ENCODE measurements at places on chromosomes 1 and 21. TPM values are rescaled to one million over a fixed set of nuclear protein-coding genes. Genes with fewer than 3 reads are reported as not detected.

DNA sequence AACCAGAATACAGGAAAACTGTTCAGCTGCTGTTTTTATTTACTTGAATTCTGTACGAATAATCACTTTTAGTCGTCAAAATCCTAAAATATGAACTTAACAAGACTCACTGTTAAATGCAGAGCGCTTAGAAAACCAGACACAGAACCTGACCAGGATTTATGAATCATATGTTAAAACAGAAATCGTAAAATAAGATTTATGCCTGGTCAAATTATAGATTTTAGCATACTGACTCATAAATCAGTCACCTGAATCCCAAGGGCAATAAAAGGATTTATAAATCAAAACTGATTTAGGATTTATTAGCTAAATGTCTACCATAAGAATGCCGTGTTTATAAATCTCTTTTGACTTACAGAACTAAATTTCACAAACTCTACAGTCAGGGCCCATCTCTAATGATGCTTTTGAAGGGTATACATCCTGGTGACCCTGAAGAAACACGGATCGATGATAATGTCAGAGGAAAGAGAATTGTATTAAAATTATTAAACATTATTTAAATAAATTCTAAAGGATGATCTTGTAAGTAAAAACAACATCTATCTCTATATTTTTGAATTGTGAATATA, 28.8 kb downstream of the CYYR1 start:
- peak; percentile 94 for ATAC-seq

- no peak for ATAC-seq
Measured at GRCh38 chr1:21268281-21269239, 21.7 kb downstream of the ECE1 start.

- no peak for ATAC-seq
Measured at GRCh38 chr21:40569357-40569756, 277.6 kb downstream of the DSCAM start.

DNA sequence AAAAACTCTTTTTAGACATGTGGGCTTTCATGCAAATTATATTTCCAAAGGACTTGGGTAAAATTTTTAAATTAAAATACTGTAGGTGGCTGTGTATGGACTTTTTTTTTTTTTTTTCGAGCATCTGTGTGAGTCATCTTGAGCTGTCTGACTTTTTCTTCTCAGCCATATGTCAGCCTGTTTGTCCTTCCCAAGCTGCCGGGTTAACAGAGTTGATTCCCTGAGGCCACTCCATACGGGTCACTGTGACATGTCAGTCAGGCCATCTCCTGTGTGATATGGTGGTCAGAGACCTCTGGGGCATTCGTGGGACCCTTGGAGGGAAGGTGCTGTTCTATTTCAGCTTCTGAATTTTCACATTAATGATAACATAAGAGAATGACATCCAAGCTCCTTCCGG, 148.3 kb downstream of the KCNJ6 start:
- ATAC-seq = no peak

DNA sequence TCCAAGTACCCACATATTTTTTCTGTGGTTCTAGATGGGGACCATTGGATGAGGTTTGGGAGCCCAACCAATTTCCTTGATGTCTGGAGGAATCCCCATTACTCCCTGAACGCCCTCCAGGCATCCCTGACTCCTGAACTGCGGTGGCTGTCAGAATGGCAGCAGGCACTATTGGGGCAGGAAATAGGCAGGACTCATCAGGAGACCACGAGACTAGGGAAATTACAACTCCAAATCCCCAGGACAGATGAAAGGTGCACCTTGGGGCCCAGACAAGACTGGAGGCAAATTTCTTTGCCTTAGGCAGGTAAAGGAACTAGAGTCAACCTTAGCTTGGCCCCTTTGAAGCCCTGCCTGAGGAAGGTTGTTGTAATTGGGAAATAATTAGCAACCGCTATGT, 1.1 kb downstream of the CGN start:
- no peak for ATAC-seq

DNA sequence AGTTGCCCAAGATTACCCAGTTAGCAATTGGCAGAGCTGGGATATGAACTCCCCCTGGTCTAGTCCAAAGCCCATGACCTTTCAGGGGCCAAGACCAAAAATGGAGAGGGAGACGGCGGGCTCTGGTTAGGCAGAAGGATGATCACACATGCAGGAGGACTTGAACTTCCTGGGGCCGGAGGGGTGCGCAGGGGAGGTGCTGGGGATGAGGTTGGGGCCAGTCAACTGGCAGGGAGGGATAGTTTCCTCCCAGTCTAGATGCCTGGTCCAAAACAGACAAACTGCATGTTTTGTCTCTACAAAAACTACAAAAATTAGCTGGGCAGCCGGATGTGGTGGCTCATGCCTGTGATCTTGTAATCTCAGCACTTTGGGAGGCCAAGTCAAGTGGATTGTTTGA, 78.1 kb downstream of the NKAIN1 start:
- ATAC-seq = no peak

DNA sequence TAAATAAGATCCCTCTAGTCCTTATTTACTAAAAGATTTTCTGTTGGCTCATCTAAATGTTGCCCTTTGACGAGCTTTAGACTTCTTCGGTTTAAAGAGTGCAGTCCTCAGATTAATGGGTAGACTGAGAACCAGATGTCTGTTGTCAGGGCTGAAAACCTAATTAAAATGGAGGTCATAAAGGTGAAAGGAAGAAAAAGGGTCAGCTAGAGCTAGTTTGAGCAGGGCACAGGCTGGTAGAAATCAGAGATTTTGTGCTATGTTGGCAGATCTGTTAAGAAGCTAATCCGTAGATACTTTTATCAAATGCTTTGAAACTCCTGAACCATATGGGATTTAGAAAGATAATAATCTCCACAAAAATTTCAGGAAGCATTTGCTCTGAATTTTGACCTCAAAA, 959.0 kb downstream of the PLA2G4A start:
- ATAC-seq = no peak

GRCh38 chr1:111903871-111904449, 85.5 kb downstream of the KCND3 start:
- no peak for ATAC-seq

DNA sequence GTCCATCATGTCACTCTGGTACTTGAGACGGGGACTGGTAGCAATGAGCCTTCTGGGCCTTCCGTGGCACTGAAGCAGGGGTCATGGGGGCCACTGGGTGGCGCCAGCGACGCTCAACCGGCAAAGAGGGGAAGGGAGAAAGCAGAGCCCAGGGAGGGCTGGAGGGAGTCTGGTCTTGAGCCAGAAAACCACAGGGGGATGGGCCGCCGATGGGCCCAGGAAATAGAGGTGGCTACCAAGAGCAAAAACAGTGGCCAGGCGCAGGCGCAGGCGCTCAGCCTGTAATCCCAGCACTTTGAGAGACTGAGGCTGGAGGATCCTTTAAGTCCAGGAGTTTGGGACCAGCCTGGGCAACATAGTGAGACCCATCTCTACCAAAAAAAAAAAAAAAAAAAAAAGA, 21.8 kb downstream of the EXOC8 start:
- peak; percentile 97 for ATAC-seq

DNA sequence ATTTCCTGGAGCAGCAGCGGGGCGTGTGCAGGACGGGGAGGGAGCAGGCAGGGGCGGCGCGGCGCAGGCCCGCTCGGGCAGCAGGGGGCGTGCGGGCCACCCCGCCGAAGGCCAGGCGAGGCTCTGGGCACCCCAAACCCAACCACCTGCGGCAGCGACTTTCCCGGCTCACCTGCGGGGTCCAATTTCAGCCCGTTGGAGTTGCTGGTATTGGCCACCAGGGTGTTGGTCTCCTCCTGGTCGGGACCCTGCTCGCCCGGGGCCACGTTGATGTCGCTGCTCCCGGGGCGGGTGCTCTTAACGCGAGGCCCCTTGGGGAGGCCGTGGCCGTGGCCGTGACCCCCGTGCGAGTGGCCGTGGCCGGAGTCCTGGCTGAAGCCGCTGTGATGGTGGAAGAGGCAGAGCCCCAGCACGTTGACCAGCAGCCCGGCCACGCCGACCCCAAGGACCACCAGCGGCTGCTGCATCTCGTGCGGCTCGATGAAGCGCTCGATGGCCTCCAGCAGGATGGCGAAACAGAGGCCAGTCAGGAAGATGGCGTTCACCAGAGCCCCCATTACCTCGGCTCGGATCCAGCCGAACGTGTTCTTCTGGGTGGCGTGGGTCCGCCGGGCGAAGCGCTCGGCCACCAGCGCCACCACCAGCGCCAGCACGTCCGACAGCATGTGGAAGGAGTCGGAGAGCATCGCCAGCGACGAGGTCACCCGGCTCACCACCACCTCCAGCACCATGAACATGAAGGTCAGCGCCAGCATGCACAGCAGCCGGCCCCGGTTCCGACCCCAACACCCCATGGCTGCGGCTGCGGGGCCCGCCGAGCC, 932 bp downstream of the SLC30A1 start:
- peak; percentile 50 for ATAC-seq

GRCh38 chr1:9362488-9362887, 69.8 kb downstream of the SPSB1 start:
- ATAC-seq = no peak

GRCh38 chr1:78726686-78727085, 77.1 kb downstream of the IFI44 start:
- ATAC-seq = no peak

- no peak for ATAC-seq
Measured at GRCh38 chr1:58607391-58607790, 30.3 kb upstream of the TACSTD2 start.

DNA sequence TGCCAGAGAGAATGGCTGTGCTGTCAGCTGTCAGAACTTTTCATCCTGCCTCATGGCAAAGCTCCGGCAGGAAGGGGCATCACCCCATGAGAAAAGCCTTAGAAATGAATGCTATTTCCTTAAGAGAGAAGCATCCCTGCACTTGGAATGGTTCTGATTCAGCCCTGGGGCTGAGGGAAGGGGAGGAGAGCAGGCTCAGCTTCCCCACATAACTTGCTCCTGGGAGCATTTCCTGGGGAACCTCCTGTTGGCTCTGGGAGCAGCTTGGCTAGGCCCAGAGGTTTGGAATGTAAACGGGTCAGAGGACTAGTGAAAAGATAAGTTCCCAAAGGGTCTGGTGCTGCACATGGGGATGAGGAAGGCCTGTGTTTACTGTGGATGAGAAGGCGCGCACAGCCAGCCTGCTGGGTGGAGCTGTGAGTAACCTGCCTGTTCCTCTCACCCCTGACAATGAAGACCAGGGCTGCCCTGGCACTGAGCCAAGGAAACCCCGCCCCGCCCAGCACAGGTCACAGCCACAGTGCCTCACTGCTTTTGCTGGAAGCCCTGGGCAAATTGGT, 5.0 kb downstream of the PRELP start:
- ATAC-seq = peak; percentile 73

- no peak for ATAC-seq
Measured at GRCh38 chr21:46416551-46416950, 42.1 kb upstream of the DIP2A start.

TACSTD2 gene
- 0.21 TPM for total RNA-seq

LAPTM5 gene
- 0.87 TPM for total RNA-seq

GPR153 gene
- total RNA-seq = 41.6 TPM

PLEKHG5 gene
- total RNA-seq = 8.5 TPM

GCSAML gene
- total RNA-seq = not detected

RAB7B gene
- 0.25 TPM for total RNA-seq

RHBDL2 gene
- 0.66 TPM for total RNA-seq
